ENCODE measurements at places on chromosomes 3 and 15.

- no peak for DNase-seq
These were observed 24.7 kb downstream of the CHST14 start for GRCh38 chr15:40495516-40495915.

DNA sequence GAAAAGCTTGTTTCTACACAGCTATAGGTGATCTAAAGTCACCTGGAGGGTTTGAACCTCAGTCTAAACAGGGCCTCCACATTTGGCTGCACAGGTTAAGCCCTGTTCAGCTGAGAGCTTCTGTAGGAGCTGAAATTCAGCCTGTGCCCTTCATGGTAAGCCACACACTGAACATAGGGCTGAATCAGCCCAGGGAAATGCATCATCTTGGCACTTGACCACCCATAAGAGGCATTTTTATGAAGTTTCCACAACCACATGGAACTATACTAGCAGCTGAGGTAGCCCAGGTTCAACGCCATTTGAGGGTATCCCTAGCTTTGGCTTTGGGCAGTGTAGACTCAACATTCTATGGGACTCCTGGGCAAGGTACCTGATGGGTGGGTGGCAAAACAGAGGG lies 126.8 kb downstream of the FAM174B start:
- no peak for DNase-seq

DNA sequence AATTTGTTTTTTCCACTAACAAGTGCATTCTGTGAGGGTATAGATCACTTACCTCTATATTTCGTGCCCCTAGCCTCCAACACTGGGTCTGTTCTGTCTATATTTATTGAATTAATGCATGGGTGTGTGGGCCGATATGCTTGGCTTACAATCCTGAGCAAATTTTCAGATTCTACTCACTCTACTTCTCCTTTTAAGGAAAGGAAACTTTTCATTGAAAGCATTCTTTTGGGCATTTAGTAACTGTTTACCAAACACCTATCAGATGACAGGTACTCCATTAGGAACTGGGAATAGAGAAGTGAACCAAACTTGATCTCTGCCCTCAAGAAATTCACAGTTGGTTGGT lies 60.5 kb downstream of the TLE3 start:
- DNase-seq: no peak

- DNase-seq: peak; percentile 78
These were observed 60.1 kb downstream of the KY start for GRCh38 chr3:134590766-134591165.

DNA sequence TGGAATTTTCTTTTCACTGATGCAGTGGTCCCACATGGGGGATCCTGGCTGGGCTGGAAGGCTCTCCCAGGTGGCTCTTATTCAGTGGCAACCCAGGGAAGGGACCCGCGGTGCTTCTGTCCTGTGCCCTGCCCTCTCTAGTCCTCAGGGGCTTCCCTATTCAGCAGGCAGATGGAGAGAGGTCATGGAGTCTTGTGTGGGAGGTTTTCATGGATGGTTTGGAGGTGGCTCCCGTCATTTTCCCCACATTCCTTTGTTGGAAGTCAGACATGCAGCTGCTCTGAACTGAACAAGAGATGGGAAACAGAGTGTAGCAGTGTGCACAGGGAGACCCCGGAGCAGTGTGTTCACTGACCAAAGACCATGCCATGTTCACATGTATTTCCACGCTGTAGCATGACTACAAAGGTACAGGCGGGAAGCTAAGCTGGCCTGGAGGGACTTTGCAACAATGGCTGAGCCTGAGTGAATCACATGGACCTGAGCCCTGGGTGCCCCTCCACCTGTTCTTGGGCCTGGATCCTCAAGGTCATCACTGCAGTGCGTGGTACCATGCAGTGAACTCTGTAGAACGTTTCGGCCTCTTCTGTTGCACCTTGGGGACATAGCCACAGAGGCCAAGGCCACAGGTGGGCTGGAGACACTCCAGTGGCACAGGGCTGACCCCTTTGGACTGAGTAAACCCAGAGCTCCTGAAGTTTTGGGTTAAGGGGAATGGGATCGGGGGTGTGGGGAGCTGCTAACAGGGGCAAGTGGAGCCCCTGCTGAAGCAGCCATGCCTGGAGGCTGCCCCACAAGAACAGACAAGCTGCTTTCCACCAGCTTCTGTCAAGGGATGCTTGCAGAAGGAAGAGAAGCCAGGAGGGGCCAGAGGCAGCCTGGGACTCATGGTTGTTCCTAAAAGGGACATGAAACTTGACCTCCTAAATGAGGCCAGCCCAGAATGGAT lies 123.0 kb downstream of the ASB7 start:
- peak; percentile 70 for DNase-seq

DNA sequence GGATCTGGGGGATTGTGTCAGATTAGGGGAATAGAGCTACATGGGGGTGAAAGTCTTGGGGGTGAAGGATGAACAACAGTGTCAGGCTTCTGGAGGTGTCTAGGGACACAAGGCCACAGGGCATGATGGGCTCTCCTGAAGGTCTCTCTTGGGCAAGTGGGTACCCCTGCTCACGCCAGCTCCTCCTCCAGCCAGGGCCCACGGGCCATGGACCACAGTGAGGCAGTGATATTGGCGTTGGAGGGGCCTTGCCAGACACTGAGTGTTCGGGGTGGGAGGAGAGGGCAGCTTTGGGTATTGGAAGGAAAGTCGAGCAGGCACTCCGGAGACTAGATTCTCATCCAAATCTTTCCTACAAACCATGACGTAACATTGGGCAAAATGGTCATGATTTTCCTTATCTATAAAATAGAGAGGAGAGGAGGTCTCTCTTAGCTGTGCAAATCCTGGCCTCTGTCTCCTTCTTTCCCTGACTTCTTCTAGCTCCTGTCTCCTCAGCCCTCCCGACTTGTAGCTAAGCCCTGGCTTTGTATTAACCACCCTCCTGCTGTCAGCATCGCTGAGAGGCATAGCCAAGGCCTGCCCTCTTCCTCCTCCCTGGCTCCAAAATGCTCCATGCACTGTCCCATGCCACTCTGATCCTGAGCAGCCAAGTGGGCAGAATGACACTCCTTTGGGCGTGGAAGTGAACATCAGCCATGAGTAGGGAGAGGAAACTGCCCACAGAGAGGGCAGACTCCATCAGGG lies 24.0 kb upstream of the SRP14 start:
- no peak for DNase-seq

DNA sequence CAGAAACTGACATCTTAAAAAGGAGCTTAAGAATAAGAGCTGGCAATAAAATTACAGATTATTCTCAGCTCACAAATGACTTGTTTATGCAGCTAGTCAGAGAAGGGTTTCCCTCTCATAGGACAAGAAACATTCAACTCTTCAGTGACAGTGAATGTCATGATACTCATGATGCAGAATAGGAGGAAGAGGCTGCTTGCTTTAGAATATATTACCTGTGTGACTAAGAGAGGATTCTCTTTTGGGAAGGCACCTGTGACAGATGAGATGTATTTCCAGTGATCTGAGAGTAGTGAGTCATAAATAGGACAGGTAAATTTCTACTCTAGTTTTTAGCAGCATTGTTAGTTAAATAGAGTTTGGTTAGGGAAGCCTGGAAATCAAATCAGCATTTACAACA lies 39.9 kb downstream of the RASA2 start:
- no peak for DNase-seq

DNA sequence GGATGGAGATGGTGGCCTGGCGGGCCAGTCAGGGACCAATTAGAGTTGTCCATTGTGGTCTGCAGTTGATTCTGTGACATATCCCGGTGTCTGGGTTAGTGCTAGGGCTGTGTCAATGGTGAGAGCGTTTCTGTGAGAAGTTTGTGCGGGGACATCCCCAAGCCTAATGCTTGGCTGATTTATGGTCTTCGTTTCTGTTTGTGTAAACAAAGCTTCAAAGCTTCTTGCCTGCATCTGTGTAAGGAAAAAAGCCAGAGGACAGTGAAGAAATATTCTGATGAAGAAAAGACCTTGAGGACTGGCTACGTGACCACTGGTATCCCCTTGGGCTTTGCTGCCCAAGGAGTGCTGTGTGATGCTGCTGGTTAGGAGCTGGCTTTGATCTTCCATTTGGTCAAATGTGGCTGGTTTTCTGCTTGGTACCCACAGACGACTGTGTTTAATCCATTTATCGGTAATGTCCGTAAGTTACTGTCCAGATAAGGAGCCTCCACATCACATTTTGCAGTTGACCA lies 74.6 kb upstream of the LRTM1 start:
- DNase-seq: peak; percentile 85

DNA sequence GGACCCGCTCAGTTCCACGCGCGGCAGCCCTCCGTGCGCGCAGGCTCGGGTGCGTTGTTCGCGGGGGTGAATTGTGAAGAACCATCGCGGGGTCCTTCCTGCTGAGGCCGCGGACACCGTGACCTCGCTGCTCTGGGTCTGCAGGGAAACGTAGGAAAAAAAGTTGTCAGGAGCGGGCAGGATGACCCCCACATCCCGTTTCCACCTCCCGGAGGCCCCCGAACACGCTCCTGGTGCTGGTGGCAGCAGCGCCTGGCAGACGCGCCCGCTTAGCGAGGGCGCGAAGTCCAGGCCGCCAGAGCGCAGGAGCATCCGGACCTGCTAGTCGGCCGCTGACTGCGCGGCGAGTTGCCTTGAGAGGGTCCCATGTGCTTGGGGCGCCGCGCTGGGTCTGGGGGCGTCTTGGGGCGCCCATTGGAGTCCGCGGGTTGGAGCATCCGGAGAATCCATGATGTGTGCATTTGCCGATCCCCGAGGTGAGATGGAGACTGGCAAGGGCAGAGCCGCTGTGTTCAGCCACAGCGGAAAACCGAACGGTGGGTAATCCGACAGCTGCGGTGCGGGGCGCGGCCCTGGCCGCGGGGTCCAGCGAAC lies 520 bp downstream of the GREM1 start:
- no peak for DNase-seq

DNA sequence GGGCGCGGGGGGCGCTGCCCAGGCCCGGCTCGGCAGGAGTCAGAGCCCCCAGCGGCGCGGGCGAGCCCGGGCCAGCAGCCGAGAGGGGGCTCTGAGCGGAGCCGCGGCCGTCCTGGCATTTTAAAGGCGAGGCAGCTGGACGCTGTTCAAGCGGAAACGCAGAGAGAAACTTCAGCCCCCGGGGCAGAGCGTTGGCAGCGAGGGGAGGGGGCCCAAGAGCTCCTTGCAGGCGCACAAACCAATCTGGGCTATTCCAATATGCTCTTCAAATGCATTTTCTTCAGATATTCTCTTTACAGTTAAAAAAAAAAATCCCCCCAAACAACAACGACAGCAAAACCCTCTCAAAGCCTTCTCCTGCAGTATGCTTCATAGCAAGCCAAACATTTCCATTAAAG lies at the start of gene CTXND1:
Gene CTXND1 (minus strand): TSS at position 93 of the 398 bp plus-strand sequence. CDS start 50,264 bp downstream, outside the sequence.
- DNase-seq: peak; percentile 63

DNA sequence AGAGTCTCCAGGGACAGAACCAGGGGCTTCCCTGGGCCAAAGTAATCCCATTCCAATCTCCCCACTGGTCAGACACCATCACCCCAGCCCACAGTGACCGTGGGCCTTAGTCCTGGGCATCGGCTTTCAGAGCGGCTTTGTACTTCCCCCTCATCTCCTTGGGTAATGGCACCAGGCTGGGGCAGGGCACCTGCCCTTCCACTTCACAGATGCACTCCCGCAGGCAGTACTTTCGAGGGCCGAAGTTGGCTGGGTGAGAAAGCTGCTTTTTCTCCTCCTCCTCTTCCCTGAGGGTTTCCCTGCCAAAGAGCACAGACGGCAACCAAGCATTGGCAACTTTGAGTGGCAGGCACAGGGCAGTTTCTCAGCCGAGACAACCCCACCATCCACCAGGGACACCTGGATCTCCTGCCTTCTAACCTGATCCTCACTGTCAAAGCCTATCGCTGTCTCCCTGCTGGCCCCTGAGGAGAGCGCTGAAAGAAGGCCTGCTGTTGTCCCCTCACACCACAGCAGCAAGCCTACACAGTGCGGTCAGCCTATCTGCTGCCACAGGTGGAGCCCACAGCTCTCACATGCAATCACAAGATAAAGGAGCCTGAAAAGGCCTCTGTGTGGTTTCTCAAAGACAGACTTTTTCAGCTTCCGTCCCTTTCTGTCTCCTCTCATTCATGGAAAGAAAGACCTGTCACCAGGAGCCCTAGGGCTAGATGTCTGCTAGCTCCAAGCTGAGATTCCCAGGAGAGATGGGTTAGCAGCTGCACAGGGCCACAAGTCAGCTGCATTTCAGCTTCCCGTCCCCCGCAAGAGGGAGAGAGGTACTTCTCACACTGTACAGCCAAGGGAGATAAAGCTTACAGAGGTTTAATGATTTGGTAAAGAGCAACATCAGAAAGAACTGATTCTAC lies 12.5 kb downstream of the MRPS25 start:
- peak; percentile 74 for DNase-seq

DNA sequence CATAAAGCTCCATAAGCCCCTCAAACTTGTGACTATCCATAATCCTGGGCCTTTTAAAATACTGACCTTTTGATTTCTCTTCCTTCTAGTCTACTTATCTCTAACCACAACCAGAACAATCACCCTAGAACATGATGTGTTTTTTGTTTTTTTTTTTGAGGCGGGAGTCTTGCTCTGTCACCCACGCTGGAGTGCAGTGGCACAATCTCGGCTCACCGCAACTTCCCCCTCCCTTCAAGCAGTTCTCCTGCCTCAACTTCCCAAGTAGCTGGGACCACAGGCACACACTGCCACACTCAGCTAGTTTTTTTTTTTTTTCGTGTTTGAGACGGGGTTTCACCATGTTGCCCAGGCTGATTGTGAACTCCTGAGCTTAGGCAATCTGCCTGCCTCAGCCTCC lies 25.1 kb downstream of the VPS39 start:
- no peak for DNase-seq

DNA sequence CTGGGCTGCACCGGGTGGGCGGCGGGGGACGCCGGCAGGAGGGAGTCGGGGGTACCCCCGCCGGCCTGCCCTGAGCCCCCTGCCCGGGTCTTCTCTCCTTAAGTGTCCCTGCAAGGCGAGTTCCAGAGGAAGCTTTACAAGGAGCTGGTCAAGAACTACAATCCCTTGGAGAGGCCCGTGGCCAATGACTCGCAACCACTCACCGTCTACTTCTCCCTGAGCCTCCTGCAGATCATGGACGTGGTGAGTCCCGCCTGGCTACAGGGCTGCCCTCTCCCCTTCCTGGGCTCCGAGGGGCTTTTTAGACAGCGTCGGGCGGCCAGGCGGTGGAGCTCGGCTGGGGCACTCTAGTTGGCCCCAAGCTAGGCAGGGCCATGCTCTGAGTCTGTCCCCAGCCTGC lies 480 bp downstream of the CHRNA7 start:
- DNase-seq: peak; percentile 69

- no peak for DNase-seq
These were observed 15.8 kb downstream of the SLC9A9 start for GRCh38 chr3:143832433-143832832.

DNA sequence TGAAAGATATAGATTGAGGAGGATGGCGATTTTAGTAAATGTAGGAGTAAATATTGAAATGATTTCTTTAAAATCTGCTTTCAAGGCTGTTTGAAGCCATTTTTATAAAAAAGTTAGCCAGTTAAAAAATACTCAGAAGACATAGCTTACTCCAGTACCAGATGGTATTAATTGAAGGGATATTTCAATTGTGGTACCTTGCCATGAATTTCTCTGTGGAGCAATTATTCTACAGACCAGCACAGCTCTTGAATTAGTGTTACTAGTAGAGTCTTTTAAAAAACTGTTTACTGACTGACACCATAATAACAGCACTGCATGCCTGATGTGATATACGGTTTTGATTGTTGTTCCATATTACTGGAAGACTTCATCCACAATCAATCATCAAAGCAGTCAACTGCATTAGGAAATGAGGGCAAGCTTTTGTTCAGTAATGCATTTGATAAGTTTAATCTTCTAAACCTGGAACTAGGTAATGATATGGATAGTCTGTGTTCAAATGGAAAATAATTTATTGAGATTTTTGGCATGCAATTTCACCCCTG lies 106.4 kb downstream of the MFSD1 start:
- DNase-seq: no peak
